ENCODE measurements at places on chromosomes 12 and 14. TPM values are rescaled to one million over a fixed set of nuclear protein-coding genes. Genes with fewer than 3 reads are reported as not detected.

GRCh38 chr14:24143511-24143910 is 2.1 kb upstream of the EMC9 start:
- no peak for DNase-seq

GRCh38 chr14:23302290-23303225 is at the start of gene PPP1R3E:
PPP1R3E (minus strand) TSS chr14:23302859; CDS start chr14:23302576, 283 bp downstream.
- DNase-seq = peak; percentile 92

DNA sequence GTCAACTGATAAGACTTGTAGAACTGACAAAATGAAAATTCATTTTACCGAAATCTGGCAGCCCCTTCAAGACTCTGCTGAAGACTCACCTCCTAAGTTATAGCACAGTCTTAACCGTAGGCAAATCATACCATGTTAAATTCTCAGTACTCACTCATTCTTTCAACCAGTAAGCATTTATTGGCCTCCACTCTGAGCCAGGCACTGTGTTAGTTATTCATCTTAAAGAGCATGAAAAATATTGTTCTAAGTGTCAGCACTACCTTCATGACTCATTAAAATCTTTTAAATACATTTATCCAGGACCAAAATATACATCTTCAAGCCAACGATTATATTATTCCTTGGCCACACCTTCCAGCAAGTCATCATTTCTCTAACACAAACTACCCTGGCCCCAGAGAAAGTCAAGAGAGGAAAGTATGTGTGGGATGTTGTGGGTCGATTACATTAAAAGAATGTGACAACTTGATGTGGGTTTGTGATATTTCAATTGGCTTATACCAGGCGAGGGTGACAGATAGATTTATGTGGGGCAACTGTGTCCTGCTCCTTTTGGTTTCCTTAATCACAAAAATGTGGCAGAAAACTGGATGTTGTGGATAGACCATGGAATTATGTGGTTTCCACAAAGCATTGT is 55.0 kb downstream of the TMEM30B start:
- DNase-seq = no peak

DNA sequence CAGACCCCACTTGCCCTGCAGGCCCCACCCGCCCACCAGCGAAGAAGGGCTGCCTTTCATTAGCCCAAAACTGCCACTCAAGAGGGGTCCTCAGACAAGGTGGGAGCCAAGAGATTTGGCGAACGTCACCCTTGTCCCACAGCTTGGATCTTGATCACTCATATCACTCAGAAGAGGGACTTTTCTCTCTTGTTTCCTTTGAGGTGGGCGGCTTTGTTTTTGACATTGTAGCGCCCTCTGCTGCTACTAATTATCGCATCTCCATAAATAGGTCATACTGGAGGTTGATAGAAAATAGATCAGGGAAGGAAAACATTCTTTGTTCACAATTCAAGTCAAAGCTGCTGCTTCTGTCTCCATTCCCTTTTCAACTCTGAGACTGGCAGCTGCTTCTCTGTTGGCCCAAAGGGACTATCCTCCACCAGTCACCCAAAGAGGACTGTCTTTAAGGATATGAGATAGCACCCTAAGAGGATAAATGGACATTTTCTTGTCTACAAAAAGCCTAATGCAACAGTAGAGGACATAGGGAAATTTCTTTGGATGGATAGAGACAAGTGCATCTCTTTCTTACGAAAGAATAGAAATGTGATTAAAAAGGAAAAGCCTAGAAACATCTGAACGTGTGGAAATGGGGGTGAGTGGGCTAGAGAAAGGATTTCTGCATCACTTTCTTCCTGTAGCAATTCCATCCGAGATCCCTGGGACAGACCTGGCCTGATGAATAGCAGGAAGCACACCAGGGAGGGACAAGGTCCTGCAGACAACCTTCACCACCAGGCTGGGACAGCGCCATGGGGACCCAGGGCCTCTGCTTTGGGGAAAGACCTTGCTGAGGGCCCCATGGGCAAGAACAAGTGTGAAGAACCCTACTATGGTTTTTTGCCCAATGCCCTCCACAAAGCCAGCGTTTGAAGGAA is 115.8 kb downstream of the DAD1 start:
- DNase-seq = no peak

HOXC12 gene
- not detected for total RNA-seq
